ENCODE measurements at places on chromosomes 2 and 18.

DNA sequence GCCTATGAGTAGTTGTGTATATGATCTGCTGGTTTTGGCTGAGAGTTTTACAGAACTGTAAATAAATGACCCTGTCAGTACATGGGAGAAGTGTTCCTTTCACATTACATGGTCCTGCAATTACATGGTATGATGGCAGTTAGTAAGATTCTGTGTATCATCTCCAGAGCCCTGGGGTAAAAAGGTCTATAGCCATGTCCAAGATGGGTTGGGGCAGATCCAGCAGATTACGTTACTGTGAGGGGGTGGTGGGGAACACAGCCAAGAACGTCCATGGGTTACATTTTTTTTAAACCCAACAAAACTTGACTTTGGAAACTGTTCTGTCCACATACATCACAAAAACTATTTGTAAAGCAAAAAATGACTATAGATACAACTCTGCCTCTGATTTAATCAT is 64.2 kb upstream of the LMAN1 start:
- no peak for DNase-seq

DNA sequence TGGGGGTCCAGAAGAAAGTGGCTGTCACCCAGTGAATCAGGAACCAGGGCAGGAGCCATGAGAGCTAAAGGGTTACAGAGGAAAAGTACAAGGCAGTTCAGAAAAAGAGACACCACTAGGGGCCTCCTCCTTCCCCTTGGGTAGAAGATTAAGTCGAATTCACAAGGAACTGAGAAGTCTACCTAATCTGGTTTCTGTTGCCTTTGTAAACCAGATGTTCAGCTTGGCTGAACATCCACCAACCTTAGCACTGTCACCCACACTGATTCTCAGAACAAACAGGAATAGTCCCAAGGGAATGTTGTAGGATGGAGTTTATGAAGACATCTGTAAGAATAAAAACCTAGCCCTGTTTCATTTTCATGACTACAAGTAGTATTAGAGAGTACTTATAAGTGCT is 90.4 kb upstream of the NOSTRIN start:
- no peak for DNase-seq

- no peak for DNase-seq
Observed at GRCh38 chr2:133167990-133168389, 400.3 kb downstream of the NCKAP5 start.

- no peak for DNase-seq
Observed at GRCh38 chr2:98804736-98805135, 73.8 kb upstream of the MGAT4A start.

- DNase-seq: no peak
Observed at GRCh38 chr2:208101716-208102631, 22.4 kb downstream of the CRYGD start.

GRCh38 chr2:105691947-105692390 is 52.7 kb upstream of the NCK2 start:
- no peak for DNase-seq

GRCh38 chr2:166031054-166031453 is 77.5 kb upstream of the TTC21B start:
- DNase-seq: no peak

DNA sequence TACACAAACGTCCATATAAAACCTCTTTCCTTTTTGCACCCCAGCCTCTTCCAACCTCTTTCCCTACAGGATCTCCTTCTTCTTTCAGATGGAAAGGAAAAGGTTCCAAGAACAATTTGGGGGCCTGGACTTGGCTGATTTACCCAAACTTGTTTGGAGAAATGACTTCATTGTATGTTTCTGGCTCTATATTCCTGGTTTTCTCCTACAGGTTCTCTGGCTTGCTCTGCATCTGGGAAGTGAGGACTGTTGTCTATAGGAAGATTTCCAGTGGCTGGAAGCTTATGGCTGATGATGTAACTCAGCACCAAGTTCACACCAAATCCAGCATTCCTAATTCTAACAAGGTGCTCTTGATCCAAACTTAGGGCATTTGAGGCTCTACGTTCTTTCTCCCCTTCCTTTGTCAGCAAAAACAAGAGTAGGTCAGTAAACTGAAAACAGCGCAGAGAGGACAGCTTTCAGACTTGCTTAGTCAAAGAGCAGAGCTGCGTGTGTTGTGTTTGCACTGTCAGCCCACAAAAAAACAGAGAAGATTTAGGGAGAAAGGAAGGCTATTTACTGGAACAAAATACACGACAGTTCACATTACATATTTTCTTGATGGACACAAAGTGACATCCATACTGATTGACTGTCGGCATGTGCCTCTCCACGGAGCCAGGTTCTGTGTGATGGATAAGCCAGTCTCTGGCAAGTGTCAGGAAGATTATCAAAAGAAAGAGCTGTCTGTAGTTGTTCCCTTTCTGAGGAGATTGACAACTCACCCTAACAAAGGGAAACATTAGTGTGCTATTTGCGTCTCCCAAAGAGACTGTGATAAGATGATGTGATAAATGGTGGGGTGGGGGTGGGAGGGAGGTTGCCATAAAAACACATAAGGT is 39.7 kb downstream of the CDCA7 start:
- no peak for DNase-seq

- no peak for DNase-seq
Observed at GRCh38 chr2:74428675-74429074, 7.1 kb downstream of the WDR54 start.

- no peak for DNase-seq
Observed at GRCh38 chr18:68448736-68449135, 266.2 kb downstream of the TMX3 start.

GRCh38 chr2:86782748-86783147 is 8.0 kb downstream of the CD8A start:
- DNase-seq: no peak

DNA sequence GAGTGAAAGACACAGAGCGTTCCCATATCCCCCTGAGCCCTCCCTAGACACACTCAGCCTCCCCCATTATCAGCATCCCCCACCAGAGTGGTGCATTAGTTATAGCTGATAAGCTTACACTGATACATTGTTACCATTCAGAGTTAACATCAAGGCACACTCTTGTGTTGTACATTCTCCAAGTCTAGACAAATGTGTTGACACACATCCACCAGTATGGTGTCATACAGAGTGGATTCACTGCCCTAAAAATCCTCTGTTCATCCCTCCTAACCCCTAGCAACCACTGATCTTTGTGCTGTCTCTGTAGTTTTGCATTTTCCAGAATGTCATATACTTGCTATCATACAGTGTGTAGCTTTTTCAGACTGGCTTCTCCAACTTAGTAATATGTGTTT is 78.0 kb upstream of the RPL31 start:
- no peak for DNase-seq

- DNase-seq: no peak
Observed at GRCh38 chr18:21129566-21130216, 18.1 kb upstream of the ROCK1 start.

DNA sequence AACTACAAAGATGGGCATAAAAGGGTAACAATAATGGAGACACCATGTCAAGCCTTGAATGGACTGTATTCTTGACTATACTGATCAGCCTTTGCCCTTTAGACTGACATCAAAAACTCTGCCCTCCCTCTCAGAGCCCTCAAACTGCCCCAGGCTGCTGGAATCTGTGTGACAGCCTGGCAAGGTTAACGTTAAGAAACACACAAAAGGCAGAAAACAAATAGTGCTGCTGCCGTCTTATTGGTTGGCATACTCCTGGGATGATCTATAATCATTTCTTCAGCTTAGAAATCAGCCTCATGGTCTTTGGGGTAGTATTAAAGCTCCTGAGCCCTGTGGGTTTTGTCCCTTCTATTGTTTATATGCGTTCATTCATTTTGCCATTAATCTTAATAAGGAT is 338.0 kb downstream of the DCC start:
- DNase-seq: no peak

DNA sequence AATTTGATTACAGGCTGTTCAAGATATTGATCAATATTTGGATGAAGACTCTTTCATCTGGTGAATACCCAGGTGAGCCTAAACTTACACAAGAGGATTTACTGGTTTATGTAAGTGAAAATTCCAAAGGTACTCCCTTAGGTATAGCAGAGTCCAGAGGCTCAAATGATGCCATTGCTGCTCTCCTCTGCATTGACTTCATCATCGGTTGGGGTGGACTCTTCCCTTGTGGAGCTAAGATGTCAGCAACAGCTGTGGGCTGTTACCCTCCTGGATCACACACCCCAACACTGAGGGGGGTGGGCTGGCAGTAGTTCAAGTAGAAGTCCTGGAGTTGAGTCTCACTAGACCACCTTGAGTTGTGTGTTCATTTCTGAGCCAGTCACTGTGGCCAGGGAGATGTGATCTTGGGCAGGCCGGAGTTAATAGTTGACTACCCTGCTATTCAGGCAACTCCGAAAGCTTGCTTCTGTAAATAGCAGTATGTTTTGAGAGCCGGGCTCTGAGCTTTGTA is 236.9 kb downstream of the PTPRM start:
- DNase-seq: no peak

GRCh38 chr2:41294331-41294730 is 753.5 kb upstream of the PKDCC start:
- no peak for DNase-seq

GRCh38 chr2:240898731-240899467 is 2.9 kb upstream of the MAB21L4 start:
- DNase-seq: no peak

DNA sequence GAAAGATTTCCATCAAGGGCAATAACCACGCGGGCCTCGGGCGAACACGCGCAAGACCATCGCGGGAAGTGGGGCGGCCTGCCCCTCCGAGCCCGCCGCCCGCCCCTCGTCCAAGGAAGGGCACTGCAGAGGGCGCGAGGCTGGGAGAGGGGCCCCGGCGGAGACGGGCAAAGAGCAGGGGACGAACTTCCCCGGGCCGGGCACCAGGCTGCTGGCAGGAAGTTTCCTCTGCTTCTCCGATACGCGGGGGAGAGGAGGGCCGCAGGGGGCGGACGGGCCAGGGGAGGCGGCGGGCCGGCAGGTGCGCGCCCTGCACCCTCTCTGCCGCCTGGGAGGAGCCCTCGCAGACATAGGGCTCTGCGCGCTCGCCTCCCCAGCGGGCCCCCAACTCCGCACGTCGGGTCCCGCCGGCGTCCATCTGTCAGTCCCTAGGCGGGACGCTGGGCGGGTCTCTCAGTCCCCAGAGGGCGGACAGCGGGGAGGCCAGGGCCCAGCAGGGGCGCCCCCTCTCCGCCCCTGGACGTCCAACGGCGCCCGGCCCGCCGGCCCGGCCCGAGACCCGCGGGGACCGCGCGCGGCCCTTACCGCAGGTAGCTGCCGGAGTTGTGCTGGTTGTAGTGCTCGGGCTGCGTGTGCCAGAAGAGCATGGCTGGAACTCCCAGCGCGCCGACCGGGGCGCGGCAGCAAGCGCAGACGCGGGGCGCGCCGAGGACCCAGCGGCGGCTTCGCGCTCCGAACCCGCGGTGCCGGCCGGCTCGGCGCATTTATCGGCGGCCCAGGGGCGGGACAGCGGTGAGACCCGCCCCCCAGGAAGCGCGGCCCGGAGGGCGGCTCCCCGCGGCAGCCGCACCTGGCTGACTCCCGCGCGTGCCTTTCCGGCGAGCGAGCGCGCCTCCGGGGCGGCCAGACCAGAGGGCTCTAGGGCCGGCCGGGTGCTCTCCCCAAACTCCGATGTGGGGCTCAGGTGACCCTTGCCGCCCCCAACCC is at the start of gene TFCP2L1:
TFCP2L1 (minus strand) TSS at position 740 of the 987 bp plus-strand sequence; CDS start at position 647, 93 bp downstream.
- DNase-seq: no peak

DNA sequence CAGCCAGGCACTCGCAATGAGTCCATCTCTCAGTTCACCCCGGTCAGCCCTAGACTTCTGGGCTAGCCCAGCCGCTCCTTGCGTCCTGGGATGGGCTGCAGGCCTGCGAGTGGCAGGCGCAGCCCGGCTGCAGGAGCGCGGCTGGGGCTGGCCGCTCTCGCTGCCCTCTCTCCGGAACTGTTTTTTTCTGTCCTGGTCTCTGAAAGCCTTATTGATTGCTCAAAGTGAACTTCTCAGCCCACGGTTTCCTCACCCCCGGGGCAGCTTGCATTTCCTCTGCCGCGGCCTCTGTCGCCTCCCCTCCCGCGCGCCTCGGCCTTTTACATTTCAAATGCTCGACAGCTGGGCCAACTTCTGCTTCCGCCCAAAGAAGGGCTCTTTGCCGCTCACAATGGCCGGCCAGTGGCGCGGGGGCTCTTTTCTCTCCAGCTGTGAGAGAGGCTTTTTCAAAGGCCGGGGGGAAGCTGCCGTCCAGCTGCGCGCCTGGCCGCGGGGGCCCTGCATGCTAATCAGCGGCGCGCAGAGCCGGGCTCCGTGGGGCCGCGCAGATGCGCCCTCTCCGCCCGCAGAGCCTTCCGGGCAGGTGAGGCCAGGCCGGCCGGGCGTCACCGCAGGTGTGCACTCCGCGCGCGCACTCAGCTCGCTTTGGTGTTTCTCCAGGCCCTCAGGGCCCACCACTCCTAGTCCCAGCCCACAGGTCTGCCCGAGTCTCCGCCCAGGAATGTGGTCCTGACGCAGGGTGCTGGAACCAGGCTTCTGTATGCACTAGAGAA is 513.8 kb downstream of the RNF144A start:
- DNase-seq: peak; percentile 48

DNA sequence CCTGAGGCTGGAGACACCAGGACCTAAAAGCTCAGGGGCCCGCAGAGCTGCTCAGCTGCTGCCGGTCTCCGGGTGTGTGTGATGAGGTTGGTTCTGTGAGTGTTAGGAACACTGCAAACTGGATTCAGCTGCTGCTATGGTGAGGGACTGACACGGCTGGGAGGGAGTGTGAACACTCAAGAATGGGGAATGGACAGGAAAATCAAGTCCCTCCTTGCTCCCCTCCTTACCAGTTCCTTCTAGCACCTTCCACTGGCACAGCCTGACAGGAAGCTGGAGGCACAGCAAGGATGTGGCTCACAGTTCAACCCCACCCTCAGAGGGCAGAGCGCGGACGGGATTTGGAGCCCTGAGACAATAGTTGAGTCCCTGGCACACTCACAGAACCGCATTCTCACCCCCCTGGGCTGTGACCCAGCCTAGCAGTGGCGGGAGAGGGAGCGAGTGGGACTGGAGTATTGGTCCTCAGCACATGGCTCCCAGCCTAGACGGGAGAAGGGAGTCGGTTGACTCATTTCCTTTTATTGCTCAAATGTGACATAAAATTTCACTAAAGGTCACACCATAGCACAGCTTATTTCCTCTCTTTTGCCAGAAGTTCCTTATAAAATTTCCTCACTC is 42.5 kb downstream of the LRRC30 start:
- DNase-seq: no peak

GRCh38 chr2:222544661-222545060 is 111.2 kb downstream of the FARSB start:
- DNase-seq: no peak

GRCh38 chr2:238087211-238087610 is 12.9 kb upstream of the ESPNL start:
- no peak for DNase-seq

DNA sequence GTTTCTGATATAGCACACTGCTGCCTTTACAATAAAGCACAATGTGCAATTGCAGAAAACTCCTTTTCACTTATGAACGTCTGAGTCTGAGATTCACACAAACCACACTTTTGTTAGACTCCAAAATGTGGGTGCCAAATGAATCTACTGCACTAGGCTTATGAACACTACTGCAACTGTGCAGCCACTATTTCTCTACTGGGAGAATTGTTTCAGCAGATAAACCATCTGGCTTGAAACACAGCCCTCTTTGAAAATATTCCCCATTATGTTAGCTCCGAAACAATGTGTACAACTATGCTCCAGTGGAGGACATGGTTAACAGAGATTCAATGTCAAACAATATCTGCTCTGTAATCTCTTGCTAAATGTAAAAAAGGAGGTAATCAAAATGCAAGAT is 188.7 kb upstream of the ZEB2 start:
- DNase-seq: no peak

- DNase-seq: no peak
Observed at GRCh38 chr2:145350011-145350410, 830.1 kb upstream of the ZEB2 start.

- no peak for DNase-seq
Observed at GRCh38 chr2:203164311-203164935, 74.4 kb upstream of the CYP20A1 start.

Measured in stimulated activated CD4-positive, alpha-beta T cell treated with anti-CD3 and anti-CD28 coated beads, Interleukin-2, amount 100 ng/mL, for 48 hours (primary cell).